ENCODE measurements at places on chromosomes 11 and 22.
A peak's percentile ranks its signal among the peaks of the same experiment; 100 is the strongest.

DNA sequence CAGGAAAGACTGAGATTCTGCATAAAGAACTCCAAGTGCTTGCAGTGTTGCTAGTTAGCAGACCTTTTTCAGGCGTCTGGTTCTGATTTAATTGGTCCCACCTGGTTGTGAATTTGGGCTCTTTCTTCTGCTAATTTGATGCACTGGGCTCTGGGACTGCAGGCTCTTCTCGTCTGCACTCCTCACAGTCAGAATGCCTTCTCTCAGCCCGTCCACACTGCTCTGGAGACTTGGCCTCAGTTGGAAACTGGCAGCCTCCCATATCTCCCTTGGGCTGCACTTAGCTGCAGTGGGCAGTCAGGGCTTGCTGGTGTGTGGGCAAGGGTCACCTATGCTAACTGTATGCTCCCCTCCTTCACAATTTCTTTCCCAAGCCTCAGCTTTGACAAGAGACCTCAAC is 1.5 kb downstream of the TRIM6 start:
- DNase-seq: no peak

DNA sequence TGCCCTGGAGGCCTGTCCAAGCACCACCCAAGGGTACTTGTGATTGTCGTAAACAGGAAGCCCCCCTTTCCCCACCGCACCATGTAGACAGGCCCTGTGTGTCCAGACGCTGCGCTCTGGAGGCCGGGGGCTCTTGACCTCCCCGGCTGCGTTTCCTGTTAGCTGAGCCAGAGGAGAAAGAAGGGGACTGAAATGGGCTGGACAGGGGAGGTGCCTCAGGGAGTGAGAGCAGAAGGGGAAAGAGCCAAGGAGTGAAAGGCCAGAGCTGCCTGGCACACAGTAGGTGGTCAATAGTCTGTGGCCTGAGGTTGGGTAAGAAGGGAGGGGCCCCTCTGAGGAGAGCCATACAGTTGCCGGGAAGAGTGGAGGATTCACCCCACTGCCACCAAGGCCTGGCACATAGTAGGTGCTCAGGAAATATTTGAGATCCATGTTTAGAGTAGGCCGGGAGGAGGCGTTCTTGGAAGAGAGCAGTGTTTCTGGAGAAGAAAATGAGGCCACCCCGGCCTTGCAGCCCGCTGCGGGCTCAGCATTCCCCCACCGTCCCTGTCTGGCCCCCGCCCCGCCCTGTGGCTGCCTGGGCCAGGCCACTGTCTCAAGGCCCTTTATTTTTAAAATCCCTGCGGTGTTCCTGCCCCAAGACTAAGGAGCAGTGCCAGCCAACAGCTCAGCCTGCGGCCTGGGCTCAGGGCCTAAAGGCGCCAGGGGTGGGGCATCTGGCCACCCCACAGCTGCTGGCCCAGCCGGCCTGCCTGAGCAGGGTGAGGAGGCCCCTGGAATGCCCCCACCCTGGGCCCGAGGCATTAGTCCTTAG is 13.6 kb upstream of the CDC42EP1 start:
- no peak for DNase-seq

DNA sequence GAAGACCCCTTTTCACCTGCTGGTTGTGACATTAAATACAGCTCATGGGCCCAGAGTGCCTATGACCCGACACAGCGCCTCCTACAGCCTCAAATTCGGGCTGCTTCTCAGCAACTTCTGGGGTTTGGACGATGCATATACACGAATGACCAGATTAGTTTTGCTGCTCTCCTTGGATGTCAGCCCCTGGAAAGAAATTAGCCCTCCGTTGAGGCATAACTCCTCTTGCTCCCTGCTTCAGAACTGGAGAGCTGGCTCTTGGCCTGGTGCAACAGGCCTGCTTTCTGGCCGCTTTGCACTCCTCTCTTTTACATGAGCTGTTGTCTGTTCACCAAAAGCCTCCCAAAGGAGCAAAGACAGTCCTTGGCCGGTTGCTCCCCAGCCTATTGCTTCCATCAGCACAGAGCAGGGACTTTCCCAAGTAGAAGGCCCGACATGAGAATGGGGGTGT is 3.3 kb downstream of the TECTA start:
- DNase-seq: no peak

- DNase-seq: no peak
Measured at GRCh38 chr22:49965091-49966040, 4.8 kb downstream of the PIM3 start.

- DNase-seq: peak; percentile 51
Measured at GRCh38 chr22:42269432-42270175, 849 bp downstream of the TCF20 start.

DNA sequence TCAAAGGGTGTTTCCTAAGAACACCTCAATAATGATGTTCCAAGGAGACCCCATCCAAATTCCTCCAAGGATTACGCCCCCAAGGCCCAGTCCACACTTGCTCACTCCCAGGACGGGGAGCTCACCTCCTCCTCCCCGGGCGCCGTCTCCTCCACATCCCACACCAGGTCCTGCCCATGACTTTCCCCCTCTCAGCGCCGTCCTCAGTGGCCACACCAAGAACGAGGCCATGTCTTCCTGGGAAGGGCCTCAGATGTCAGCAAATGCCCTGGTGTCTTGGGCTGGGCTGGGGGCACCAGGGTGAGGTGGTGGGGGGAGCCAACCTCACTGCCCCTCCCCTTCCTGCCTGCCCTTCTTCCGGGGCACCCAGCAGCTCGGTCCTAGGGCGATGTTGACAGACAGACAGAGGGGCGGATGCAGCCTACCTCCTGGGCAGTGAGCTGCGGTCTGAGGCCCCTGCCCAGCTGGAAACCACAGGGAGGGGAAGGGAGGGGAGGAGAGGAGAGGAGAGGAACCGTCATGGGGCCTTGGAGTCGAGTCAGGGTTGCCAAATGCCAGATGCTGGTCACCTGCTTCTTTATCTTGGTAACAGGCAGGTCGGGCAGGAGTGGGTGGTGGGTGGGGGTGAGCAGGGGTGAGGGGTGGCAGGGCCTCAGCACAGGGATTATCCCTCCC is at the start of the genes C11orf21 and TSPAN32:
C11orf21 (minus strand) TSS at position 288 of the 675 bp plus-strand sequence; CDS start at position 178, 110 bp downstream.
TSPAN32 (plus strand) TSS at position 383 of the 675 bp plus-strand sequence; CDS start at position 520, 137 bp downstream.
- no peak for DNase-seq
